Stimulated activated CD8-positive, alpha-beta memory T cell treated with anti-CD3 and anti-CD28 coated beads, Interleukin-2, amount 100 ng/mL, for 1 hour (primary cell): ENCODE measurements at places on chromosomes 11 and 22.

DNA sequence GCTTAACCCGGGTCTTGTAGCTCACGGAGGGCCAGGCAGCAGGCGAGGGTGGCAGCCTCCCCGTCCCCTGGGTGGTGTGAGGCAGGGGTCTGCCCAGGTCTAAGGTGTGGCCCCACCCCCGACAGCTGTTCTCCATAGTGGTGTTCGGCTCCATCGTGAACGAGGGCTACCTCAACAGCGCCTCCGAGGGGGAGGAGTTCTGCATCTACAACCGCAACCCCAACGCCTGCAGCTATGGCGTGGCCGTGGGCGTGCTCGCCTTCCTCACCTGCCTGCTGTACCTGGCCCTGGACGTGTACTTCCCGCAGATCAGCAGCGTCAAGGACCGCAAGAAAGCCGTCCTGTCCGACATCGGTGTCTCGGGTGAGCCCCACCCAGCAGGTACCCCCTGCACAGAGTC lies 24.4 kb downstream of the SYNGR1 start:
- no peak for DNase-seq

- no peak for DNase-seq
These were observed at the start of gene PACSIN3 for GRCh38 chr11:47186076-47186699. Gene PACSIN3 (minus strand): TSS chr11:47186434. CDS start chr11:47182727, 3,707 bp downstream.

- no peak for DNase-seq
These were observed 62.1 kb upstream of the NUP50 start for GRCh38 chr22:45101515-45102227.

DNA sequence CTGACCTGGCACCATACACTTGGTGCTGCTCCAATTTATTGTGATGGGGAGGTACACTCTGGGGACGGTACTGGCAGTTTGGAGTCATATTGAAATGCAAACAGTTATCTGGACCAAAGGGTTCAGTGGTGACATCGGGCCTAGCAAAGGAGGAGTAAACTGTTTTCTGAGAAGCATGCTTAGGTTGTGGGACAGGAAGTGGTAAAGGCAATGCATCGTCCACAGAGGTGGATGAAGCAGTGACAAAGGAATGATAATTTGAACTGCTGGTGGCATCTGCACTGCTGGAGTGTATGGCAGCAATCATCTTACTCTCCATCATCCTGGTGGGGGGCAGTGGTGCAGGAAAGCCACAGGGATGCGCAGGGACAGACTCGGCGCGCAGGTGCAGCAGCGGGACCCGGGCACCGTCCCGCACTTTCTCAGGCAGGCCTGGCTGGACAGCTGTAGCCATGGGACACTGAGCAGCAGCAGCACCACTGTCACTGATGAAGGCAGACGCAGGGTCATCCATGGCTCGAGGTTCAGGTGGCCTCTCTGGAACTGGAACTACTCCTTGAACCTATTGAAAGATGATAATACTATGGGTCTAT lies 28.0 kb upstream of the TP53AIP1 start:
- no peak for DNase-seq

GRCh38 chr11:100640646-100641045 lies 46.4 kb upstream of the ARHGAP42 start:
- DNase-seq: no peak

- no peak for DNase-seq
These were observed 24.1 kb upstream of the CELSR1 start for GRCh38 chr22:46561435-46561905.

DNA sequence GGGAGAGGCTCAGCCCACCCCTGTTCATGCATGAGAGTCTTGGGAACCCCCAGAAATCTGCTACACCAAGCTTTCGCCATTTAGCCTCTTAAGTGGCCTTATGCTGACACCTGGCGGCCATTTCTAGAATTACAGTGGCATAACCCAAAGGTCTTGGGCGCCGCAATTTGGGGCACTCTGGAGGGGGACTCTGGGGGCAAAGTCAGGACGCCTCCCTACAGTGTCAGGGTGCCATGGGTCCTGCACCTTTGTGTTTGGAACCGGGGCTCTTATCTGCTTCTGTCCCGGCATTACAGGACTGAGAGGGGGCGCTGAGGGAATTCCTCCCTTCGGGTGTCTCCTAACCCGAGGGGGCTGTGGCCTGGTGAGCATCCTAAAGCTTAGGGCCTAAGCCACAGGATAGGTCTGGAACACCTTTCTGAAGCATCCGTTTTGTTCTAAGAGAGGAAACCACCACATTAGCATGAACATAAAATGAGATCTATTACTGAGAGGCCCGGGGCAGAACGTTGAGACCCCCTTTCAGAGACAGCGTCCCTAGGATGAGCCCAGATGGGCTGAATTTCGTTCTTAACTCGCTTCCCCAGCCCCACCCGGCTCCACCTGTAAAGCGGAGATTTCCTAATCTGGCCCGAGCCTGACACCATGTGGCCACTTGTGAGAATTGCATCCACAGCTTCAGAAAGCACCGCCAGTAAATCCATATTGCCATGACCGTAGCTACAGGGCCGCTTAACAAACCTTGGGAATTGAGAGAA lies 9.3 kb downstream of the INS start:
- DNase-seq: peak; percentile 64

DNA sequence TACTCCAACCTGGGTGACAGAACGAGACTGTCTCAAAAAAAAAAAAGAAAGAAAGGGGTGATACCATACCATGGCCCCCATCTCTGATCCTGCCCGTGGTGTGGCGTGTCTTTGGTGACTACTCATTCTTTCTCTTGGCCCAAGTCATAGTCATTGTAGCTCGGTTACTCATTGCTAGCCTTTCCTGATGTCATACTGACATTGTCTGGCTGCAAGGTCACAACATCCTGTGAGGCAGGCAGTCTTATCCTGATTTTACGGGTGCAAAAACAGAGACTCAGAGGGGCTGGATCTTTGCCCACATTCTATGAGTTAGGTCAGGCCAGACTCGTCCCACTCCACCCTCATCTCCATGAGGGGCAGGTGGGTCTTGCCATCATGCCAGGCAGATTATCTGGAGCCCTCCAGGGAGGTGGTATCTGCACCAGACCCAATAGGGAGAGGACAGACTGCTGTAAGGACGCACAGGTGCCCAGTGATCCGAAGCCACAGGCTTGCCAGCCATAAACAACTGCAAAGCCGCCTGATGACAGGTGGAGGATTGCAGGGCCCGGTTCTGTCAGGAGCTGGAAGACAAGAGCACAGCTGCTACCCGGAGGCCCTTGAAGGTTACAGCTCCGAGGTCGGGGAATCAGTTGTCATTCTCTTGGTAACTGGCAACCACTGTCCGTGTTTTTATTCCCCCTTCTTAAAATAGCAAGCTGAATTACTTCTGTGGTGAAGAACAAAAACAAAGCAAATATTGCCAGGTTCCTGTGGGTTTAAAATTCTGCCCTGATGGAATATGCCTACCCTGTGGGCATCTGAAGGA lies 13.8 kb downstream of the TOM1 start:
- DNase-seq: no peak

GRCh38 chr11:3989276-3989920 lies 105.2 kb upstream of the RRM1 start:
- no peak for DNase-seq

GRCh38 chr11:2481253-2481652 lies 36.4 kb downstream of the KCNQ1 start:
- no peak for DNase-seq

DNA sequence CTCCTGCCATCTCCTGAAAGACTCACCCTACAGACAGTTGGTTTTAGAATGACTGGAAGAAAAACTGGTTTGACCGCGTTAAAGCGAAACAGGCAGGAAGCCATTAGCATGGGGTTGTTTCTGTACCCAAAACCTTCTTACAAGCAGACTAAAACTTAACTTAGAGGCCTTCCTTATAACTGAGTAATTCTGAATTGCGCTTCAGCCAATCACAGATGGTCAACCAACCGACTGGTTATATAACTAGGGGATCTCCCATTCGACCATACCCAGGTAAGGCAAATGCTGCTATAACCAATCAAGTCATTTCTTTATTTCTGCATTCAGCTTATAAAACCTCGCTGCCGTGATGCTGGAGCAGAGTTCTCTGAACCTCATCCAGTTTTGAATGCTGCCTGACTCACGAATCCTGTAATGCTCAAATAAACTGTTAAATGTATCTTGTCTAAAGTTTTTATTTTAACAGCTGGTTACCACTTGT lies 87.8 kb upstream of the DRD2 start:
- no peak for DNase-seq

- DNase-seq: no peak
These were observed 1747.2 kb upstream of the RAG2 start for GRCh38 chr11:38345286-38345685.

GRCh38 chr22:45227645-45228400 lies 12.9 kb downstream of the KIAA0930 start:
- DNase-seq: no peak

DNA sequence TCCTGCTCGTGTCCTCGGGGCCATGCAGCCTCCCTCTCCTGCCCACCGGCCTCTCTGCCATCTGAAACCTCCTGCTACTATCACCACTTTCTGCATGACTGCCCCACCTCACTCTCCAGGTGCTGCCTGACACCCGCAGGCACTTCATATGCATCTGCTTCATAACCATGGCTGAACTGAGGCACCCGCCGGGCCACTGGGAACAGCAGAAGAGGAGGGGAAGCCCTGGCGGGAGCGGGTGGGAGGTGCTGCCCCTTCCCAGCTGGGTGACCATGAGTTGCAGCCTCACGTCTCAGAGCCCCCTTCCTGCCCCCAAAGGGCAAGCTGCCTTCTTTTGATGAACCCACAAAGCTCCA lies 21.7 kb upstream of the PICK1 start:
- DNase-seq: no peak

DNA sequence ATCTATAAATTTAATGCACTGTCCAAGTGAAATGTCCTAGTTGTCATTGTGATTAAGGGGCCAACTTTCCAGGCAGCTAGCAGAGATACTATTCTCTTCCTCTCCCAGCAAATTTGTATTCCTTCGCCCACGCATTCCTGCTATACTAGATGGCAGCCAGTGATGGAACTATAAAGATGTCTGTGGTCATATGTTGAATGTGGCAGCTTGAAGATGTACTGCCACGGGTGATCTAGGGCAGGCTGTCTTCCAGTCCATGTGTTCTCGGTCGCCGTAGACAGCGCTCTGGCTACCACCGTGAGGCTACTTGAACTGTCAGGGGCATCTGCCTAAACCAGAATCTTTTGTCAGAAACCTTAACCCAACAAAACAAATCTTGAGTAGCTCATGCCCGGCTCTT lies 8.3 kb upstream of the SIDT2 start:
- no peak for DNase-seq

- DNase-seq: no peak
These were observed 9.0 kb upstream of the CDC42EP2 start for GRCh38 chr11:65305501-65306268.

DNA sequence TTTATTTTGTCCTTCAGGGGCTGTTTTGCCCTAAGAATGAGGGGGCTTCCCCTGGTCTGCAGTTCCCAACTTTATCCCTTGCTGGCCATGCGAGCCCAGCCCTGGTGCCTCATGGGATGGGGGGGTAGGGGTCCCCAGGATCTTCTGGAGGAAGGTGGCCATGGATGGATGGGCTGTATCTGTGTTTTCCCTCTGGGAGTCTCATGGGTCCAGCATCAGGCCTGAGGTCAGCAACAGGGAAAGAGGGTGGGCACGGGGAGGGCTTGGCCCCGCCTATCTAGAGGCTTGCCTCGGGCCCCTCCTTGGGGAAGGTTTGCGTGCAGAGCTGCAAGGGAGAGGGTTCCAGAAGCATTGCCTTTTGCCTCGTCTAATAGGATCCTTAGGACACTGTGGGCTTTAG lies 10.8 kb upstream of the ADORA2A start:
- no peak for DNase-seq

GRCh38 chr22:42716221-42716620 lies 4.4 kb downstream of the A4GALT start:
- DNase-seq: no peak

- no peak for DNase-seq
These were observed 19.2 kb downstream of the EIF3M start for GRCh38 chr11:32602657-32603415.

GRCh38 chr22:29994943-29995342 lies 85.3 kb upstream of the HORMAD2 start:
- no peak for DNase-seq

DNA sequence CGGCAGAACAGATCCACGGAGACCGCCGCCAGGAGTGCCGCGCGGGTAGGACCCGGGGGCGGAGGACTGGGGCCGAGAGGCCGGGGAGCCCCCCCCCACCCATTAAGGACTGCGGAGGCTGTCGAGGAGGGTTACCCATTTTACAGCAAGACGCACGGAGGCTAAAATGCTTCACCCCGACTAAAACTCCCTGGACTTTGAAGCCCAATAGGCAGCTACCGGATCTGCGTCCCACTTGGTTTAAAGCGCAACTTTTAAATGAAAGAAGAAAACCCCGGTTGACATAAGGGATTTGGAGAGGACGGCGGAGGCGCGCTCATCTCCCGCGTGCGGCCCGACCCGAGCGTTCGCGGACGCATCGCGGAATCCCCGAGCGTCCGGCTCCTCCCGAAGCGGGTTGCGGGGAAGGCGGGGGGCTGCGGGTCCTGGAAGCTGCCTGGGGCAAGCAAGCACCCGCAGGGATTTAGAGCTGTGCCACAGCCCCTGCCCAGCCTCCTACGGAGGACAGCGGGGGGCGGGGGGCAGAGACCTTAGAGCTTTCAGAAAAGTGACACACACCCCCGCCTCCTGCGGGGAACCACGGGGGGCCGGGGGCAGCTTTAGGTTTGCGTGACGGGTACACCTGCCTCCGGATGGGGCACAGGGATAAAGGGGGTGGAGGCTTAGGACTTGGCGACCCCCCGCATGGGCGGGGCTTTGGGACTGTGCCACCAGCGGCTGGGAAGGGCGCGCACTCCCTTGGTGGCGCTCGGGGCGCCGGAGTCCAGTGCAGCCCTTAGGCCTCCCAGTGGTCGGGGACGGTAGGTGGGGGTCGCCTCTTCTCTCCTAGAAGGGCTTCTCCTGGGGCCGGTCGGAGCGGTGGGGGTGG lies 760 bp upstream of the CELSR1 start:
- DNase-seq: no peak

DNA sequence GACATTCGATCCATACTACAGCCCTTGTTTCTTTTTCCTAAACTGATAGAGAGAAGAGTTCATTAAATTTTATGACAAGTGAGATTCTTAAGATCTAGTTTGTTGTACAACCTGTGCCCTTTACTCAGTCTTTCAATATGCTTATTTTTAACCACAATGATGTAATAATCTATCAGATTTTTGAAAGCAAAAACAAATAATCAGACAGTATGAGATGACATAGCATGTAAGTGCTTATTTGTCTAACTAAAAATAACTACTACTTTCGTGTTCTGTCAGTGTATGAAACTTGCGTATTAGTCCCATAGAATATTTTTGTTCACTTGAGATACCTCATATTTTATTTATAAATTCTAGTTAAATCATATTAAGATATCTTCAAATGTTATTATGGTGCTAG lies 33.2 kb downstream of the RAB39A start:
- DNase-seq: no peak

- no peak for DNase-seq
These were observed 1.7 kb upstream of the TUT1 start for GRCh38 chr11:62592989-62593421.

GRCh38 chr22:26443901-26444690 lies 15.0 kb downstream of the ASPHD2 start:
- DNase-seq: no peak
